ENCODE measurements at places on chromosomes 7 and 10.

DNA sequence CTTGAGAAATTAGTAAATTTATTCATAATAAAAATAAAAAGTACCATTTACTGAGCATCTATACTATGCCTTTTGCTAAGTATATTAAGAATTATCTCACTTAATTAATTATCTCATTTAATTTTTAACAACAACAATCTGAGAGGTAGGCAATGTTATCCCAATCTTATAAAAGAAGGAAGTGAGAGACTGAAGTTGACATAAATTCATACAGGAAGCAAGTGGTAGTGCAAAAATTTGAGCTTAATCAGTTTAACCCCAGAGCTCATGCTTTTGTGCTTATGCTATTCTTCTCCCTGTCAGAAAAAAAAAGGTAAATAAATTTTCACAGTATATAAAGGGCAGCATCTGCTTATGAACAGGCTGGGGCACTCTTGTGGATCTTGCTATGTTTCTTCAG is 2.7 kb upstream of the LIPF start:
- no peak for DNase-seq

DNA sequence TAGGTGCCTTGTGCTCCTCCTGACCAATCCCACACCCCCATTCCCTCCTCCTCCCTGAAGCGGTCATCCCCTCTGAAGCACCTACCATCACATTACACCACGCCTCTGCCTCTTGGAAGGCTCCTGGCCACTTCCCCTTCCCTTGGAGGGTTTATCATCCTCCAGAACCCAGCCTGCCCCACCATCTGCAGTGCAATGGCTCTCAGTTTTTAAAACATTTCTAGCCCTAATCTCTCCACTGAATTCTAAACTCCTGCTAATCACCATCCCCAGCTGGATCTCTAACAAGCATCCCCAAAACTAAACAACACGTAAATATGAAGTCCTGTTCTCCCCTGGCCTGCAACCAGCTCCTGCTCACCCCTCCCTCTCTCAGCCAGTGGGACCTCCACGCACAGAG is 70.6 kb downstream of the PIP4K2A start:
- no peak for DNase-seq

- no peak for DNase-seq
Measured at GRCh38 chr10:113053091-113053490, 103.0 kb downstream of the TCF7L2 start.

DNA sequence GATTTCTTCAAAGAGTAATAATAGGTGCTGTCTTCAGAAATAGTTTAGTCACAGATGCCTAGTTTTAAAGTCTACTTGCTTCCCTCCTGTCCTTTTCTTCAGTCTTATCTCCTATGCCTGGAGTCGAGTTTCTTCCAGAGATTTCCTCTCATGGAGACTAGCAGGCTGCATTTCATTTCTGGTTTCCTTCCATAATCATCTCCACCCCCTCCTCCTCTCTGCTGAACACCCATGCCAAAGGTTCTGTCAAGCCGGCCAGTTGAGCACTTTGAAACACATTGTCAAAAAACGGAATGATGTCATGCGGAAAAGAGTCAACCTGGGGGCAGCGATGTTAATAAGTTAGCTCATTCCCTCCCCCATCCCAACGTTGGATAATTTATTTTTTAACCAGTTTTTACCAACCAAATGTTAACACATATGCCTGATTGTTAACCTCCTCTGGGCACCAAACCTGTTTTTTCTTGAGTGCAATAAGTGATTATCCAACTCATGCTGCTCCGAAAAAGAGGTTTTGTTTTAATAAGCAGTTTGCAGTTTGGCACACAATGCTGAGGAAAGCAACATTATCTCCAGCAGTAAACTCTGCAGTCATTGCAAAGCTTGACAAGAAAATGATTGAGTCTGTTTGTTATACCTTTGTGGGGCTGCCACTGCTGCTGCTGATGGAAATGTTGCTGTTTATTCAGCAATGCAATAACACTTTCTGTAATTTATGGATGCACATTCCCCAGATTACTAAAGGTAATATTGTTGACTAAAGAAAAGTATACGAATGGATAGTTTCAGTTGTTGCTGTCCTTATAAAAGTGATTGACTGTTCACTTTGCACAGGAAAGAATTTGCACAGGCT is 161.6 kb downstream of the LRMDA start:
- no peak for DNase-seq

- no peak for DNase-seq
Measured at GRCh38 chr7:29084832-29085231, 61.5 kb downstream of the CPVL start.

- no peak for DNase-seq
Measured at GRCh38 chr10:86372784-86373239, 6.2 kb upstream of the GRID1 start.

- DNase-seq, result no peak
Measured at GRCh38 chr10:104059364-104059763, 26.3 kb downstream of the COL17A1 start.

- DNase-seq, result no peak
Measured at GRCh38 chr10:110834629-110835301, 37.0 kb upstream of the PDCD4 start.

- DNase-seq, result no peak
Measured at GRCh38 chr7:27709137-27710075, 30.6 kb upstream of the TAX1BP1 start.

GRCh38 chr10:62829622-62830021 is 13.5 kb upstream of the EGR2 start:
- no peak for DNase-seq

GRCh38 chr7:105617280-105618015 is 36.2 kb upstream of the EFCAB10 start:
- no peak for DNase-seq

DNA sequence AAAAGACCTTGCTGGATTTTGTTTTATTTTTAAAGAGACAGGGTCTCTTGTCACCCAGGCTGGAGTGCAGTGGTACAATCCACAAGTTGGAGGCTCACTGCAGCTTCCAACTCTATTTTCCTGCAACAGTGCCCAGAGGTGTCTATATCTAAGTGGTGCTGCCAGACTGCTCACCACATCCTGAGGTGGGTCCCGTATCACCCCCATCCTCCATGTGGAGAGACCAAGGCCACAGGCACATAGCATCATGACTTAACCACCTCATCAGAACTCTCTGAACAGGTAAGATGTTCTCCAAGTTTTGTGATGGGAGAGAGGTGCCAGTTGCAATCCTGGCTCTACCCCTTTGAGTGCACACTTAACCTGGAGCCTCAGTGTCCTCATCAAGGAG is 98.2 kb downstream of the RNF216 start:
- DNase-seq, result no peak

- DNase-seq, result no peak
Measured at GRCh38 chr7:139694389-139694676, 83.5 kb downstream of the HIPK2 start.

GRCh38 chr7:128793181-128793547 is 1.4 kb downstream of the CCDC136 start:
- DNase-seq, result no peak

GRCh38 chr10:77630507-77630848 is 7.1 kb downstream of the KCNMA1 start:
- DNase-seq, result no peak

DNA sequence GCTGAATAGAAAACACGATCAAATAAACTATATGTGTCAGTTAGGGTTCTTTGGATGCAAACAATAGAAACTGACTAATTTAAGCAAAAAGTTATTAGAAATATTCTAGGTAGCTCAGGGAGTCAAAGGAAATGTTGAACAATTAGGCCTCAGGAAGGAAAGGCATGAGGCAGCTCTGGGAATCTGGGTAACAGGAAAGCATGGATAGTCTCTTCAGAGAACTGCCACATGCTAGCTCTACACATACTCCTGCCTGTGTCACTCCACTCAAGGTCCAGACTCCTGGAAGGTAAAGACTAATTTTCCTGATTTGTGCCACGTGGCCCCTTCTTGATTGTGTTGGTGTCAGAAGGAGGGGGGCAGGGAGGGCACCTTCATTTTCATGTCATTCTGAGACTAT is 23.8 kb upstream of the PTTG1IP2 start:
- no peak for DNase-seq
